Stimulated activated effector memory CD8-positive, alpha-beta T cell treated with anti-CD3 and anti-CD28 coated beads, Interleukin-12 subunit alpha, Interleukin-12 subunit beta, amount 100 ng/mL, for 72 hours (primary cell): ENCODE measurements at places on chromosomes 7 and 10.

DNA sequence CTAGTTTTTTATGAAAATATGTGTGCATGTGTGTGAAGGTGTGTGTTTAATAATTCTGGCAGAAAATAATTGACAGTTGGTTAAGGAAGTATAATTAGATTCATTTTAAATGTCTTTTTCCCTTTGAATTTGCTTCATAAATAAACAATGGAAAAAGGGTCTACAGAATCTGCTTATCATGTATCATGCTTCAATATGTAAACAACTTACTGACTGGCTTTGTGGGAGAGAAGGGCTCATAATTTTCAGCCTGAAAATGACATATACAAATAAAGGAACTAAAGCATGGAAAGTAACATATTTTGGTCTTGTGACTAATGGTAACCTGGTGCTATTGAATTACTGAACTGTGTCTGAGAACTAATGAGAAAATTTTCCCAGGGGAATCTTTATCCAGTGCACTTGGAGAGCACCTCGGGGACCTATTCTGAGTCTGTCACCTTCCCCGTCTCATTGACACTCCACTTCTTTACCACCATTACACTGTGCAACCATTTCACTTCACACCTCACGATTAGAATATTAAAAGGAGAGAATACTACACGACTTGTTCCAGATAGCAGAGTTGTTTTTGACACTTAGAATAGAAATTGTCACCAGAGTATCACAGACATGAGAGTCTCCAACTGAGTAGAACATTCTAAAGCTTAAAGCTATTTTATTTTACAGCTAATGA, 298.6 kb downstream of the TFEC start:
- no peak for DNase-seq

DNA sequence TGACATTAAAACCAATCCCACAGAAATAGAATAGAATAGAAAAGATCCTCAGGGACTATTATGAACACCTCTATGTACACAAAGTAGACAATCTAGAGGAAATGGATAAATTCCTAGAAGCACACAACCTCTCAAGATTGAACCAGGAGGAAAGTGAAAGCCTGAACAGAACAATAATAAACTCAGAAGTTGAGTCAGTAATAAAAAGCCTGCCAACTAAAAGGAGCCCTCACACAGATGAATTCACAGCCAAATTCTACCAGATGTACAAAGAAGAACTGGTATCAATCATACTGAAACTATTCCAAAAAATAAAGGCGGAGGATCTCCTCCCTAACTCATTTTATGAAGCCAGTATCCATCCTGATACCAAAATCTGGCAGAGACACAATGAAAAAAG, 220.3 kb upstream of the HPS1 start:
- DNase-seq: no peak

- no peak for DNase-seq
Measured at GRCh38 chr7:28083164-28083997, 97.2 kb downstream of the JAZF1 start.

- DNase-seq: peak; percentile 65
Measured at GRCh38 chr10:128035557-128035973, 90.7 kb downstream of the MKI67 start.

GRCh38 chr10:51815723-51816122, 116.3 kb upstream of the CSTF2T start:
- no peak for DNase-seq

GRCh38 chr10:60350400-60350799, 39.3 kb downstream of the ANK3 start:
- no peak for DNase-seq

- DNase-seq: no peak
Measured at GRCh38 chr10:6823770-6824169, 243.7 kb upstream of the PRKCQ start.

GRCh38 chr7:7857143-7857583, 111.4 kb upstream of the GLCCI1 start:
- DNase-seq: no peak

DNA sequence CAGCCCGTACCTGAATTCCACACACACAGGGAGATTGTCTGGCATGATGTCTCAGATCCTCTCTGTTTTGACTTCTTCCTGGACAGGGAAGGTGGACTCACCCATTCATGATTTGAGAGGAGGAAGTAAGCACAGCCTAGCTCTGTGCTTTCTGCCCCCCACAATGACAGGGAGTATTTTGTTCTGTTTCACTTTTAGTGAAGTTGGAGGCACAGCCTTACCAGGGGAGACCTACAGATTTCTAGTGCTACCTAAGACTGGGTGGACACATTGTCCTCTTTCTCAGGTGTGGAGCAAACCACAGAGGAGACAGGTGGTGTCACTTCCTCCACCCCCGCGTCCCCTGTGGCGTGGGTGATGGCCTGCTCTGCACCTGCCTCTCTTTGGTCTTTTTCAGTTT, 408.6 kb upstream of the PFKP start:
- no peak for DNase-seq

DNA sequence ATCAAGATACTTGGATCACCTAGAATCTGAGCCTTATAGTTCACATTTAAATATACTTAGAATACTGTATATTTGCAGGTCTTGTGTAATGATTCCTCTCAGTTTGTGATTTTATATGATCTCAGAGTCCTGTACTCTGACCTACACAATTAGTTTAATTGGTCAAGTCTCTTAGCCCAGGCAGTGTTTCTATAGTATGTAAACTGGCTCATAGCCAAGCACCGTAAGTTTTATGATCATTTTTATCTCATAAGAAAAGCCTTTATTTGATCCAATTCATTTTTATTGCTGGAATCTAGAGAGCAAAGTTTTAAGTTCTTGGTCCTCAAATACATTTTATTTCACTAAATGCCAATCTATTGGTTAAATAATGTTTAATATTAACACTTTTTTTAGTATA, 242.2 kb downstream of the MALRD1 start:
- no peak for DNase-seq

DNA sequence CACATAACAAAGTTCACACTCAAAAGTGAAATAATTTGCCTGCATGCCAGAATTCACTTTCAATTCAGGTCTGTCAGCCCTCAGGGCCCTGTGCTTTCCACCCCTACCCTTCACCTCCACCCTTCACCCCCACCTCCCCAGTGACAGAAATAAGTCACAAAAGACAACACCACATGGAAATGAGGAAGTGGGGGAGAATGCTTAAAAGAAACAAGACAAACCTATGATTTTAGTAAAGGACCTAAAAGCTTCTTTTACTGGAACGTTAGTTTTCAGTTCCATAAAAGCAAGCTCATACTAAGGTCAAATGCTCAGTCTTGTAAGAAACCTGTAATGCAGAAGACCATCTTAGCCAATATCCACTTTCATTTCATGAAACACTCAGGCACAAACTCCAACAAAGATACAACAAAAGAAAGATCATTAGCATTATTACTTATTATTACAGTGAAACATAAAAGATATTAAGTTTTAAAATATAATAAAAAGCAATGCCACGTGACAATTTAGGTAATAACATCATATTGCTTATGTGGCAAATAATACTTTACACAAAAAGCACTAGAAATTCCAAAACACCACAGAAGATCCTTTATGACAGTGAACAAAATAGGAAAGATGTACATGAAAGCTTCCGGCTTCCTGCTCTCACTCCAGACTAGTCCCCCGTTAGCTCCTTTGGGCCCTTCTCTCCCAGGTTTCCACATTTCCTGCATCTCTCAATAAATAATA, 112.1 kb downstream of the LMBR1 start:
- no peak for DNase-seq

DNA sequence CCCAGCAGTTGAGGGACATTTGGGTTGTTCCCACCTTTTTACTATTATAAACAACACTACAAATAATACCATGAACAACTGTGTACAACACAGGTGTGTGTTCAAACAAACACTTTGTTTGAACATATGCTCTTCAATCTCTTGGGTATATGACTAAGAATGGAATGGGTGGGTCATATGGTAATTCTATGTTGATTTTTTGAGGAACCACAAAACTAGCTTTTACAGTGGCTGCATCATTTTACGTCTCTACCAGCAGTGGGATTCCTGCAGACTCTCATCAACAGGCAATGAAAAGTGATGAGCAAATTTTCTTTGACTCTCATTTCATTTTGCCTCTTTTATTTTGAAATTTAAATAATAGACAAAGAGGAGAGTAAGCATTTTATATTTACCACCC, 116.9 kb upstream of the KLF14 start:
- DNase-seq: no peak

DNA sequence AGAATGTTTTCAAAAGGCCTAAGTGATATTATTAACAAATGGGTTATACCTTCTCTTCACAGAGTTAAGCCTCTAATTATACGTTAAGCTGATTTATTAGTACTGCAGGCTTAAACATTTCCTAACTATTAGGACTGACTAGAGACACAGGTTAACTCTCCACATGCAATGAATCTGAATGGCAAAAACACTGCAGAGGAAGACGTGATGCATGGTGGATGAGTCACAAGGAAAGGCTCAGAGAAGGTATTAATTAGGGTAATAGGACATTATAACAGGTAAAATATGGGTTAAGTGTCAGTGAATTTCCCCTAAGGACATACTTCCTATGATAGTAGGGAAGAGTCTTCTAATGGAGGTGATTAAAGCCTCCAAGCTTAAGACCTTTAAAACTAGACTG, 24.7 kb upstream of the SEM1 start:
- no peak for DNase-seq

- peak; percentile 60 for DNase-seq
Measured at GRCh38 chr10:97542169-97543024, 30.2 kb upstream of the ANKRD2 start.

DNA sequence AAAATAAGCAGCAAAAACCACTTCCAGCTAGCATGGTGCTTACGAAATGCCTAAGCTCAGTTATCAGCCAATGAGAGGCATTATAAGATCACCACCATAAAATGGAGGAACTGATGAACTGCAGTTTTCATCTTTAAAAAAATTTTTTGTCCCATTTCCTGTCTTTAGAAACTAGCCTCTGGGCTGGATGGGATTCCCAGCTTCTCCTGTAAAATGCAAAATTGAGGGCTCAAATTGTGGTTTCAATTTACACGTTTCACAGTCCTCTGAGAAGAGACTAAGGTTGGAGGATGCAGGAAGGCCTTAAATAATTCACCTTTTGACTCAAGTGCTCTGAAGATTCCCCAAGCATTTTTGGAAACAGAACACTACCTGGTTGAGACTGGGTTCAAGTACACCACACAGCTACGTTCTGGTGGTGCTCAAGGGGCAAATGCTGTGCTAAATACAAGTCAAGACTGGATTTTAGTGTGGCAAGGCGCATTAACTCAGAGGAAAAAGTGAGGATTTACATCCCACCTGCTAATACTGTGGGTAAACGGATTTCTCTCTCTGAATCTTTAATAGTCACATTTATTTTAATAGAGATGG, 951 bp downstream of the ZNF25 start:
- DNase-seq: no peak
